ENCODE measurements at places on chromosomes 7 and 10.

GRCh38 chr7:1490837-1491236, 13.4 kb downstream of the INTS1 start:
- no peak for DNase-seq

DNA sequence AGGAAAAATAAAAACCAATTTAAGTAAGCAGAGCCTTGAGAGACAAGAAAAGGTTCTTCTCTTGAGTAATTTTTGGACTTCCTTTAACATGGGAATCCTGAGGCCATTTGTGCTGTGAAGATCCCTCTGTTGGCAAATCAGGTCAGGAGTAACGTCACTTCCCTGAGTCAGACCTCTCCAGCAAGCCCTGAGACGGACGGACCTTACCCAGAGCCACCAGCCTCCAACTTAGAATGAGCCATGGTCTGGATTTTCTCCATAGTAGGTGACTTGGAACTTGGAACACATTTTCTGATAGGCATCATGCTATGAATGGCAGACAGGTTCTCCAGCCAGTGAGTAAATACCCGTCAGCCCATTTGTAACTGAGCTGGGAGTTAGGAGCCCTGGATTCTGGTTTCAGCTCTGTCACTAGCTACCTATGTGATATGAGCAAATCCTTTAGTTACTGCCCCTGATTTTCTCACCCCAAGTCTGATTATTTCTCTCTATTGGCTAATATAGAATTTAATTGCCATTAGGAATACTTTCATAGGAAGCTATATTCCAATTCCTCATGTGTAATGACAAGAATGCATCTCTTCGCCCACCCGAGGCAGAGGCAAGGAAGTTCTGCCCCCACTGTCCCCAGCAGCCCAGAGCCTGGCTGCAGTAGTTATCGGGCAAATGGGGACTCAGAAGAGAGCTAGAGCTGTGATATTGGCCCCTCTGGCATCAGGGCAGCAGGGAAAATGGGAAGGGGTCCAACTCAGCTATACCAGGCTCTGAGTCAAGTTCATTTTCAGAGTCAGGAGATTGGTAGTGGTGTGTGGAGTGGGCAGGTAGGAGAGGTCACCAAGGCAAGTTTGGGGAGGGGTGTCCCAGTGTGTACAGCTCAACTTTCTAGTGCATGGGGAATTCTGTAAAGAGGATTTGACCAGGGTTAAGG, 153.7 kb upstream of the AGK start:
- no peak for DNase-seq

- DNase-seq, result no peak
Observed at GRCh38 chr10:4008676-4009382, 223.8 kb upstream of the KLF6 start.

GRCh38 chr7:7911369-7912123, 57.0 kb upstream of the GLCCI1 start:
- no peak for DNase-seq

- DNase-seq, result no peak
Observed at GRCh38 chr7:16929146-16929762, 47.5 kb upstream of the AGR3 start.

GRCh38 chr7:106643216-106644000, 17.6 kb downstream of the CCDC71L start:
- no peak for DNase-seq

GRCh38 chr7:4715410-4715776, 33.3 kb downstream of the FOXK1 start:
- DNase-seq, result no peak

- no peak for DNase-seq
Observed at GRCh38 chr10:86204421-86205305, 161.9 kb downstream of the GRID1 start.

- DNase-seq, result no peak
Observed at GRCh38 chr7:22791204-22792158, 31.2 kb downstream of the TOMM7 start.

- no peak for DNase-seq
Observed at GRCh38 chr10:81733542-81733941, 141.5 kb upstream of the NRG3 start.

DNA sequence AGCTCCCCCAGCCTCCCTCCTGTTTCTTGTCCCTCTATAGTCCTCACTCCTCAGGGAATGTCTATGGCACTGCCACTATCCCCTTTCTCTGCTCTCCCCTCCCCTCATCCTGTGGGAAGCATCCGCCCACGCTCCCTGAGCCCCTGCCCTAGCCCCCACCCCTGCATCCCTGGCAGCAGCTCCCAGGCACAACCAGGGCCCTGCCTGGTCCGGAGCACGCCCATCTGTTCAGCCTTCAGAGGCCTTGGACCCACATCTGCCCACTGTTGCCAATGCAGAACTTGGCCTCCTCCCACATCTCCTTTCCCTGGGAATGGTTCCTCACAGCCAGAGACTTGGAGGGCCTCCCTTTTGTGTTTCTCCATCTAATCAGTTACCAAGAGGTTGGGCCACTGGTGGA, 20.4 kb upstream of the TBRG4 start:
- DNase-seq, result no peak

GRCh38 chr7:85423209-85423895, 236.5 kb upstream of the SEMA3D start:
- DNase-seq, result no peak

DNA sequence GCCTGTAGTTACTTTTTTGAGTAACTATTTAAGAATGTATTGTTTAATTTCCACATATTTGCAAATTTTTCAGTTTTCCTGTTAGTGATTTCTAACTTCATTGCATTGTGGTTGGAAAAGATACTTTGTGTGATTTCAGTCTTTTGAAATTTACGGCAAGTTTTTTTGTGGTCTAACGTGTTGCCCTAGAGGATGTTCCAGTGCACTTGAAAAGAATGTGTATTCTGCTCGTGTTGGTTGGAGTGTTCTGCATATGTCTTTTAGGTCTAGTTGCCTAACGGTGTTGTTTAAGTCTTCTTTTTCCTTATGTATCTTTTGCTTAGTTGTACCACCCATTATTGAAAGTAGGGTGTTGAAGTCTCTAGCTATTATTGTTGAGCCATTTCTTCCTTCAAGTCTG, 59.7 kb downstream of the LCOR start:
- DNase-seq, result no peak

DNA sequence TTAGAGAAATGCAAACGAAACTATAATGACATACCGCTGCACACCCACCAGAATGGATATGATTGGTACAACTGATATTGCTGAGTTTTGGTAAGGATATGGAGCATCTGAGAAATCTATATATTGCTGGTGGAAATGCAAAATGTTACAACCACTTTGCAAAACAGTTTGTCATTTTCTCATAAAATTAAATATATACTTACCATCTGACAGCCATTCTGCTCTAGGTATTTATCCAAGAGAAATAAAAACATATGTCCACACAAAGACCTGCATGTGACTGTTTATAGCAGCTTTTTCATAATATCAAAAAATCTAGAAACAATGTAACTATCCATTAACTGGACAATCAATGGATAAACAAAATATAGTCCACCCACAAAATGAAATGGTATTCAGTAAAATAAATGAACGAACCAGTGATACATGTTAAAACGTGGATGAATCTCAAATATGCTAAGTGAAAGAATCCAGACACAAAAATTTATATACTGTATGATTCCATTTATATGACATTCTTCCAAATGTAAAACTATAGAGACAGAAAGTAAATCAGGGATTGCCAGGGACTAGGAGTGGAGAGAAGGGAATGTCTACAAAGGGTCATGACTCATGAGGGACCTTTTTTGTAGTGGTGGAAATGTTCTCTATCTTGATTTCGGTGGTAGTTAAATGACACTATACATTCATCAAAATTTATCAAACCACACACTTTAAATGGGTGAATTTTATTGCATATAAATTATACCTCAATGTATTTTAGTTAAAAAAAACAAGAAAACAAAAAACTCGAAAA, 312.0 kb upstream of the GLI3 start:
- DNase-seq, result no peak

- DNase-seq, result no peak
Observed at GRCh38 chr10:103564116-103564501, 70.6 kb downstream of the NEURL1 start.

DNA sequence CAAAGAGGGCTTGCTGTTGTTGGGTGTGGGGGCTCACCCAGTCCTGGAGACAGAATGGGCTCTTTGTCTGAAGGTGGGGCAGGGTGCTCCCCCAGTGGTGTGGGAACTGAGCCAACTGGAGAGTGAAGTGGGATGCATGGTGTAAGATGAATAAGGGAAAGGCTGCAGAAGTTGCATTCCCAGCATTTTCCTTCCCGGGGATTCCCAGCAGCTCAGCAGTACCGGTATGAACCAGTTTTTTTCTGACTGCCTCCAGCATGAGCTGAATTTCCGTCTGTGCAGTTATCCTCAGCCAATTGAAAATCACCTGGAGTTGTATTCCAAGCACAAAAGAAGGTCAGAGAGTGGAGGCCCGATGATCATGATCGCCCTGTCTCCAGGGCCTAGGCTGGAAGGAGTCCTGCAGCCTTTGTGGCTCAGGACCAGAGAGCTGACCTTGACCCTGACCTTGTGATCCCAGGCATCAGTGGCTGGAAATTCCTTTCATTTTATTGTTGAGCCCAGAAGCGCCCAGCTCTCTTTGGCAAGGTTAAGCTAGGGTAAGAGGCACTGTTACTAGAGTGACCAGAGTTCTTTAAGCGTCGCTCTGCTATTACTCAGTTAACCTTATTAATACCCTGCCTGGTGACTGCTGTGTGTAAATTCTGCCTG, 33.4 kb downstream of the OGDH start:
- no peak for DNase-seq

- no peak for DNase-seq
Observed at GRCh38 chr10:19876570-19876969, 60.3 kb downstream of the PLXDC2 start.

GRCh38 chr10:49651039-49651835, 28.2 kb upstream of the C10orf53 start:
- DNase-seq, result no peak

DNA sequence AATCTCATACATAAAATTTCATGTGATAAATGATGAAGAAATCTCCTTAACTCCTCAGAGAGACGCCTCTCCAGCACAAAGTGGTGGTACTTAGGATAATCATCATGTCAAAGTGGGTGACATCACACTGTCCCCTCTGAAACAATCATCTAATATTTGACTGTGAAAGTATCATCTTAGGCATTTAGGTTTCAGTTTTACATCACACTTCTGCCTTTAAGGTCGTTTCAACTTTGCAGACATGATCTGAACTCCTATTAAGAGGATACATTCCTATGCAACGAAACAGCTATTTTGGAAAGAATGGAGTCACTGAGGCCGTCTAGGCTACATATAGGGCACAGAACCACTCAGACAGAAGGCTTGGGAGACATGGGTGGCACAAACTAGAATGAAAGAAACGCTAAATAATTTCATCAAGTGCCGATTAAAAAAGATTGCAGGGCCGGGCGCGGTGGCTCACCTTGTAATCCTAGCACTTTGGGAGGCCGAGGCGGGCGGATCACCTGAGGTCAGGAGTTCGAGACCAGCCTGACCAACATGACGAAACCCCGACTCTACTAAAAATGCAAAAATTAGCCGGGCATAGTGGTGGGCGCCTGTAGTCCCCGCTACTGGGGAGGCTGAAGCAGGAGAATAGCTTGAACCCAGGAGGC, 2.0 kb downstream of the VOPP1 start:
- DNase-seq, result no peak

DNA sequence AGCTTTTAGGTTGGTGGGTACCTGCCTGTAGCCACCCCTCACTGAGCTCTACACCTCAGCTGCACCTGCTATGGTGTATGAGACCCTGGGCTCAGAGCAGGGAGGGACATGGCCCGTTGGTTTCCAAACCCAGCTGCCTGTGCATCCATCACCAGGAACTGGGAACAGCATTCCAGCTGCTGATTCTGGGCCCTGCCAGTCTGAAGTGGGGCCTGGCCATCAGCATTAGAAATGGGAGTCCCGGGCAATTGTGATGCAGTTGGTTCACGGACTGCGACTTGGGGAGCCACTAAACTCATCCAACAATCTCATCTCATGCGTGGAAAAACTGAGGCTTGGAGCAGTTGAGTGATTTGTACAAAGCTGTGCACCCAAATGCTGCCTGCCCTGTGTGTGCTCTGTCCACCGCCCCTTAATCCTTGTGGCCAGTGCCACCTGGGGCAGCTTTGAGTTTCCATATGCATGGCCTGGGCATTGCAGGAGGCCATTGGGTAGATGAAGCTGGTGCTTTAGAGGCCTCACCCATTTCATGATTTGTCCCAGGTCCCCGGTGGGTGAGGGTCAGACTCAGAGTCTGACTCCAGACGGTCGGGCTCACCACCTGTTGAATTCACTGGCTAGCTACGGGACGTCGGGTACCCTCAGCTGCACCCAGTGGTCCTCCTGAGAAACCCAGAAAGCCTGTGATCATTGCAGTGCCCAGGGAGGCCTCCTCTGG, 109.0 kb upstream of the SHH start:
- no peak for DNase-seq

DNA sequence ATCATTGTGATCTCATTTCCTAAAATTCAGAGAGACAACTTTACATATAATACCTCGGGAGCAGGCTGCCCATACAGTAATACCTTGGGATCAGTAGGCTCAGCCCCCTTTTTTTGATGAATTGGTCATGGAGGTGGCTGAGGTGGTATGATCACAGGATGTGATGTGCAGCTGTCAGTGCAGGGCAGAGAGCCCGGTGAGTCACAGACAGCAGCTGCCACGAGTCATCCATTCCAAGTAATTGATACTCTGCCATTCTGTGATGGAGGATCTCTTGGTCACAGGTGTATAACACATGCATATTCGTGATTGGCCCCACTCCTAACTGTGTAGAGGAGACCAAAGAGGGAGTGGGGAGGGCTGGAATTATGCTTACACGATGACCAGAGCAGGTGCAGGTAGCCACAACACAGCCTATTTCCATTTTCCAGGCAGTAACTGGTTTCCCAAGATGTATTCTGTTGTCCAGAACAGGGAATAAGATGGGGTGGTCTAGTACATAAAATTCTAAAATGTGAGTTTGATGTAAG, 14.1 kb downstream of the NRCAM start:
- no peak for DNase-seq

- no peak for DNase-seq
Observed at GRCh38 chr10:28202941-28203352, 99.9 kb downstream of the MPP7 start.

DNA sequence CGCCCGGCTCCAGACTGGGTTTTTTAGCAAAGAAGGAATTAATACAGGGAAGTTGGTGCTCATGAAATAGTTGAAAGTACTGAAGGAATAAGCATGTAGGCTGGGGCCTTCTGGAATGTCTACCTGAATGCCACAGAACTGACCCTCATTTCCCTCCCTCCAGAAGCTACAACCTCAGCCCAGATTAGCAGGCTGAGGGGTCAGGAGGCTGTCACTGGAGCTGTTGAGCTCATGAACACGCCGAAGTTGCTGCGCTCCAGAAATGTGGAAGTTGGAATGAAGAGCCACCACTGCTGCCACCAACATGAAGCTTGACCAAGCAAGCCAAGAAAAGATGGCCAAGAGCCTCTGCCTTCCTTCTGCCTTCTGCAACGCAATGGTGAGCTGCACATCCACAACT, 52.2 kb upstream of the KMT2E start:
- DNase-seq, result no peak

- no peak for DNase-seq
Observed at GRCh38 chr10:86664341-86665217, 3.7 kb upstream of the LDB3 start.
